ENCODE measurements at places on chromosomes 6 and 20.

DNA sequence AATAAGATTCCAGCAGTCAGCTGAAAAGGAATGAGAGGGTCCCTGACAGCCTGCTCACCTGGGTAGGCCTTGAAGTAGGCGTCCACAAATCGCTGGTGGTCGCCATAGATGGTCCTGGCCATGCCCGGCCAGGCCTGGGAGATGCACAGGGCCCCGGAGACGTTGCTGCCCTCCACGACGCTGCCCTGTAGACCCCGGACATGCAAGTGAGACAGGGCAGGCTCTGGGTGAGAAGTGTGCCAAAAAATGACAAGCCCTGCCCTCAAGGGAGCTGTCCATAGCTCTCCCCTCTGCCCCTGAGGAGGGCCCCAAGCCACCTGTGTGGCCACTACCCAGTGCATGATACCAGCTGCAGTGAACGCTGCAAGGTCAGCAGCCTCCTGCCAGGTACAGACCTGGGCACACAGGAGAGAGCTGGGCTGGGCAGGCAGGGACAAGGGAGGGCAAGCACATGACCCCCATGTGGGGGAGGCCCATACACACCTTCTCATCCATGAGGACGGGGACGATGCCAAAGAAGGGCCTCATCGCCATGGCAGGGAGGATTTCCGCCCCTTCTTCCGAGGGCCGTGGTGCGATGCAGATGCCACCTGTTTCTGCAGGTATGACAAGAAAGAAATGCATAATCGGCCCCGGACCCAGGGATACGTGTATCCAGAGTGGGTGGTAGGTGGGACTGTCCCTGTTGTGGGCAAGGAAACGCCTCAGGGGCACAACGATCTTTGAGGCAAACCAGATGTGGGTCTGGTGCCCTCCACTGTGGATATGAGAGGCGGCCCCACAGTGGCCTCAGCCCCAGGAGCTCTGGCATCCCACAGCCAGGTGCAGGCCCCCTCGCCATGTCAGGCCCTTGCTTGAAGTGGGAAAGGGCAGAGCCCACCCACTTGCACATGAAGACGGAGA, 21.2 kb upstream of the APMAP start:
- DNase-seq: no peak

GRCh38 chr6:94645191-94645590, 932.1 kb upstream of the MANEA start:
- peak; percentile 34 for DNase-seq

GRCh38 chr6:148529010-148529409, 186.4 kb downstream of the SASH1 start:
- no peak for DNase-seq

GRCh38 chr6:11484441-11484840, 53.1 kb upstream of the TMEM170B start:
- DNase-seq: no peak

GRCh38 chr6:162056745-162057144, 670.8 kb downstream of the PRKN start:
- DNase-seq: peak; percentile 59
